ENCODE measurements at places on chromosomes 12 and 14. TPM values are rescaled to one million over a fixed set of nuclear protein-coding genes. Genes with fewer than 3 reads are reported as not detected.

DNA sequence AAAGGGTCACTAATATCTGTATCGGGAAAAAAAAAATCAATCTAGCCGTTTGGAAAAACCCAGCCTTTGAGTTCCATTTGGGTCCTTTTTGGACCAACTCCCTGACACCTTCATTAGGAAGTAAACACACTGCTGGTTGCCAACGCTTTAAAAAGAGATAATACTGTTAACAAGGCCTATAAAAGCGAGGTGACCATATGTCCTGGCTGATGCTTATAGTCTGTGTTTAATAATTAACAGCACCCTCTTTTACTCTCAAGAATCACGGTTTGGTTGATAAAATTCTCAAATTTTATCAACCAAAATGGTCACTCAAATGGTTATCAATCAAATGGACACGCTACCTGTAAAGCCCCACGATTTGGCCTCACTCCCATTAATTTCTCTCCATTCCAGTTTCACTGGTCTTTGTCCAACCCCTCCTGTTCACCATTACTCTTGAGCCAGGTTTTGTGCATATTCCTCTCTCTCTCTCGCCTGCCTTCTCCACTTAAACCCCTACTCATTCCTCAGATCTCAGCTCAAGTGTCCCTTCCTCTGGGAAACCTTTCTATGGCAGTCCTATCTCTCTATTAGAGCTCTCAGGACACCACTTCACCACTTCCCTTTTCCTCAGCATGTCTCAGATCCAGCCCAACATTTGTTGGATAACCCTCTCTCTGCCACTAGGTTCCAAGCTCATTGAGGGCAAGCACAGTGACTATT lies 9.5 kb downstream of the BTG1 start:
- no peak for DNase-seq

Gene MDP1
- 15.3 TPM for polyA plus RNA-seq

Gene DLGAP5
- 25.3 TPM for polyA plus RNA-seq

Gene PIWIL1
- polyA plus RNA-seq = 0.31 TPM

Measured in renal pelvis (tissue), 12 donors.